GM12865 (cell line): ENCODE measurements at places on chromosomes 3 and 15.
A peak's percentile ranks its signal among the peaks of the same experiment; 100 is the strongest.

- no peak for DNase-seq
Measured at GRCh38 chr3:119409844-119410243, 53.6 kb downstream of the TMEM39A start.

- DNase-seq, result no peak
Measured at GRCh38 chr3:14884665-14885064, 62.7 kb upstream of the NR2C2 start.

DNA sequence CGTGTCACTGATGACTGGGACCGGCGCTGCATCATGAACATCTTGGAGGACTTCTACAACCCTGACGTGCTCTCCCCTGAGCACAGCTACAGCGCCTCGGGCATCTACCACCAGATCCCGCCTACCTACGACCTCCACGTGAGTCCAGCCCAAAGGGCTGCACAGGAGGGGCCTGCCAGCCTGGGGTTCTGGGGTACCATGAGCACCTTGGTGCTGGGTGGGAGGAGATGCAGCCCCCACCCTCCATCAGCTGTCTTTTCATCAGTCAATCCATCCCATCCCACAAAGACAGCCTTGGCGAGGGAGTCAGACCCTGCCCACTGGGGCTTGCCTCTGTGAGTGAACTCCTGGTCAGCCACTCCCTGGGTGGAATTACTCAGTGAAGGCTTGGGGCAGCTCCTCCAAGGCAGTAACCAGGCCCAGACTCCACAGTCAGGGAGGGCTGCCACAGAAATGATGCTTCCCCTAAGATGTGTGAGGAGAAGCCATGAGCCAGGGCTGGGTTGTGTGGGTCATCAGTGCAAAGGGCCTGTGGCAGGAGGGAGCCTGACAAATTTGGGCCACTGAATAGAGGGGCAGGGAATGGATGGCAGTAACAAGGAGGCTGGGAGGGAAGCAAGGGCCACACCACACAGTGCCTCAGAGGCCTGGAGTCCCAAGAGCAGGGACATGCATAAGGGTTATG, 47.9 kb downstream of the SEMA3G start:
- no peak for DNase-seq

GRCh38 chr3:98691897-98692296, 71.2 kb upstream of the ST3GAL6 start:
- no peak for DNase-seq

GRCh38 chr3:126360714-126361060, 3.5 kb upstream of the KLF15 start:
- no peak for DNase-seq

DNA sequence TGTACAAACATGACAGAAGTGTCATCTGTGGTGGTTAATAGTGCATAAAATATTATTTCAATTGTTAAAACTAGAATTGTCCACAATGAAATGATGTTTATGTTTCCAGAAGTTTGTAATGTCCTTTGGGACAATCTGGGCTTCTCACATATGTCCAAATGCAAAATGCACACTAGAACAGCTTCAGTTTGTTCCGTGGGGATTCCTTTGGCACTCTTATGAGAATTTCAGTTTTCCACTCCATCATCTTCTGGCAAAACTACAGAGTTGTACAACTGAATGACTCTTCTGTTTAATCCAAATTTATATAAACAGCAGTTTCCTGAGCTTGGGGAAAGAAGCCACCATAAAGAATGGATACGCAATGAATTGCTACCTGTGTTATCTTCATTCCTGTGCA, 2.0 kb upstream of the OR5H6 start:
- no peak for DNase-seq

- no peak for DNase-seq
Measured at GRCh38 chr3:115792206-115792955, 169.1 kb downstream of the GAP43 start.

GRCh38 chr15:62765916-62766315, 276.6 kb upstream of the TPM1 start:
- no peak for DNase-seq

GRCh38 chr3:132283916-132284405, 33.2 kb upstream of the ACP3 start:
- DNase-seq, result no peak

DNA sequence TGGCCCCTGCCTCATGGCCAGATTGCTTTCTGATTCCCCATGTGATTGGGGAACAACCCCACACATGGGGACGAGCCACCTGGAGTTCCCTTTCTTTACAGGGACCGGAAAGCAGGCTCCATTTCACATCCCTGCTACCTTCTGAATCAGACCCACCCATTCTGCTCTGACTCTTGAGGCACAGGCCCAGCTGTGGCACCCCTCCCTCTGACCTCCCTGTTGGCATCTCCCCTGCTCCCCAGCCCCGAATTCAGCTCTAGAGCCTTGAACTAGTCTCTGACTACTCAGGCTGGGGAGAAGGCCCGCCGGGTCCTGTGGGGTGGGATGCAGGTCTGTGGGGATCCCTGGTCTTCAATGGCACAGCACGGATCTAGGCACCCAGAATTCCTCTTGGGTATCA, 12.1 kb downstream of the FAM3D start:
- no peak for DNase-seq

DNA sequence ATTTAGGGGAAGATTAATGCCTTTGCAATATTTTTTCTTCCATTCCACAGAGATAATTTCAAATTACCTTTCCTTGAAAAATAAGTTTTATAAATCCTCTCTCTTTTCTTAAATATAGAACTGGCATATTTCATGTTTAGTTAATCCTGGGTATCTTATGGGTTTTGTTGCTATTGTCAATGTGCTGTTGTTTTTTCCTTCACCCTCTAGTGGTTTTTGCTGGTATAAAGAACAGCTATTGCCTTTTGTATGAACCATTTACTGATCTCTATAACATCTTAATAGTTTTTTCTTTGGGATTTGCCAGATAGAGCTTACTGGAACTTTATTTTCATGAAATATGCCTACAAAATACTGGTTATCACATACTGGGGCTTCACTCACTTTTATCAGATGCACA, 359.6 kb upstream of the DPPA4 start:
- no peak for DNase-seq

DNA sequence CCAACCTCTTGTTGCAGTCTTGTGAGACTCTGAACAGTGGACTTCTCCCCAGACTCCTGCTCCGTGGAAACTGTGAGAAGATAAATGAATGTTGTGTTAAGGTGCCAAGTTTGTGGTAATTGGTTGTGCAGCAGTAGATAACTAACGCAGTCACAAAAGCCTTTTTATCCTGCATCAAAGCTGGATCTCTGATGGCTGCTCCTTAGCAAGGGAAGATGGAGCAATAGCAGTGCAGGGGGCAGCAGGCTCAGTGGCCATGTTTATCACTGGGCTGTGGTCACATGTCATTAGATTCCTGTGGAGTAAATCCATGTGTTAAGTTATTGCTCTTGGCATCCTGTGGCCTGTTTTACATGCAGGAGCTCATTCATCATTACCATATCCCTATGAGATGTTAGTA, 13.5 kb downstream of the CMTM7 start:
- no peak for DNase-seq

GRCh38 chr3:128879125-128879969, at the start of gene ACAD9:
Gene ACAD9, plus strand, starts transcription at chr3:128879620. Its CDS starts 72 bp downstream, at chr3:128879692.
- peak; percentile 99 for DNase-seq

GRCh38 chr15:90400005-90400758, 12.1 kb downstream of the IQGAP1 start:
- DNase-seq, result no peak

GRCh38 chr15:96599268-96599667, 268.8 kb downstream of the NR2F2 start:
- no peak for DNase-seq

DNA sequence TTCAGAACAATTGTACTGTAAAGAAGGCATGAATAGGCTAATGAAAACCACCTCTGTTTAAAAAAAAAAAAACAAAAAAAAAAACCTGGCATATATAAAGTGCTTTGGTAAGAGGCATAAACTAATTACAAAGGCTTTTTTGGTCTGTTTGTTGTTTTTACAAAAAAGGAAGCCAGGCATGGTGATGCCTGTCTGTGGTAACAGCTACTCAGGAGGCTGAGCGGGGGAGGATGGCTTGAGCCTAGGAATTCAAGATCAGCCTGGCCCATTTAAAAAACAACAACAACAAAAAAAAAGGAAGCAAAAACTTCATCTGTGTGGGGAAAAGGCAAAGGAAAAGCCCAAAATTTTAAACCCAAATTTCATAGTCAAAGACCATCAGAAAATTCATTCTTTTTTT, 47.0 kb downstream of the OSBPL10 start:
- DNase-seq, result no peak

DNA sequence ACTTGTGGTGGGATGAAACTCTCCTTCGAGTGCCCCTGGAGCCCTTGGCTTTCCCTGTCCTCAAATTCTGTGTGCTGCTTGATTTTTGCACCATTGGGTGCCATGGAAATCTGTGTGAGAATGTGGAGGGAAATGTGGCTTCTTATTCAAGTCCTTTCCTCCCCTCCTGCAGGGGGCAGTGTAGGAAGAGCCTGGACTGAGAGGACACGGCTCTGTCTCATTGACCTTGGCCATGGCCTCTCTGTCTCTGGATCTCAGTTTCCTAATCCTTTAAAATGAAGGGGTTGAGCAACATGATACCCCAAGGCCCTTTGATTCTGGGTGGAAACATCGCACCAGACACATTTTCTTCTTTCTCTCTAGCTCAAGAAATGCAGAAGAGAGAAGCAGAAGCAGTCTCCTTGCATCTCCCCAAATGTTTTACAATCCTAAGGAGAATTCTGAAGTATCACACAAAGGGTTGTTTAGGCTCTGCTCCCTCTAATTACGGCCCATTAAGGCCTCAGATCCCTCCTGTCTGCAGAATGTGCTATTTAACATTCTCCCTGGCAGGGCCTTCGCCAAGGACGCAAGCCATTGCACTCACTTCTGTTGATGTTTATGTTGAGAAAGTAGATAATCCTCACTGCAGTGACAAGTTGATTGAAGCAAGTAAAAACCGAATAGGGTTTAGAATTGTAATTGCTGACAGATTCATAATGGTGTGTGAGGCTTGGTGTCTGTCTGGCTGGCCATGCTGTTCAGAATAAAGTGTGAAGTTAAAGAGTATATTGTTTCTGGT, 169.1 kb downstream of the TPRG1 start:
- peak; percentile 39 for DNase-seq

DNA sequence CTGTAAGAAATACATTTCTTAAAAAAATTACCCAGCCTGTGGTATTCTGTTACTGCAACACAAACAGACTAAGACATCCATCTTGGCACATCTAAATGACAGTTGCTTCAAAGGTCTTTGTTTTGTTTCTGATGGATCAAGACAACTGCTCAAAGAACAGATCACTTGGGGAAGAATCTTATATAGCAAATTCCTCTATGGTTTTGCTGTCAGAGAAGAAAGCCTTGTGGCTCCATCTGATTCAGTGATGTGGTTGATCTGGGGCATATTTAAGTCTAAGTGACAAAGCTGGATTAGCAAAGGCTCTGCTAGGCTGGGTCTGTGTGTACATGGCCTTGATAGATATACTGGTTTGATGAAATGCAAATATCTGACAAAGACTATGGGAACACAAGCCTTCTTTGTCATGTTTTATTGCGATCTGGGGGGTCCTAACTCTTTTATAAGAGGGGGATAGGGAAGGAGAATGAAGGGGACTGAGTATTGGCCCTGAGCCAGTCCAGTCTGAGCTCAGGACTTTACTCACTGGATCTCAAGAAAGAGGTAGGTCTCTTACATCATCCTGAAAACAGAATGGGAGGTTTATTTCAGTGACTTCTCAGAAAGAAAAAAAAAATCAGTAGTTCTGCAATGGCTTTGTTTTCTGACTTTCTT, 14.3 kb upstream of the LIMD1 start:
- DNase-seq, result no peak
